ENCODE measurements at places on chromosomes 2 and 18. TPM values are rescaled to one million over a fixed set of nuclear protein-coding genes. Genes with fewer than 3 reads are reported as not detected.

OTOS gene
- total RNA-seq: not detected

DNA sequence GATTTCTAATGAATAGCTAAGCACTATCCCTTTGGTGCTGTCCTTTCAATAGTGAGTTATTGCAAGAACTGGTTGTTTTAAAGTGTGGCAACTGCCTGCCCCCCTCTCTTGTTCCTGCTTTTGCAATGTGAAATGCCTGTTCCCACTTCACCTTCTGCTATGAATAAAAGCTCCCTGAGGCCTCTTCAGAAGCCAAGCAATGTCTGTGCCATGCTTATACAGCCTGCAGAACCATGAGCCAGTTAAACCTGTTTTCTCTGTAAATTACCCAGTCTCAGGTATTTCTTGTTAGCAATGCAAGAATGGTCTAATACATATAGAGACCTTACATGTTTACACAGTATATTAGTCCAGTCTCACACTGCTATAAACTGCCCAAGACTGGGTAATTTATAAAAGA lies 15.0 kb upstream of the METTL21A start:
- H3K27ac ChIP-seq: no peak overlapping the region
- H3K36me3 ChIP-seq: no peaks in the 10 kb centered on the region
- no peak overlapping the region for H3K4me3 ChIP-seq
- no peaks in the 10 kb centered on the region for H3K27me3 ChIP-seq
- no peaks in the 10 kb centered on the region for H3K4me1 ChIP-seq

CNGA3 gene
- not detected for total RNA-seq

OST4 gene
- 269 TPM for total RNA-seq

GRCh38 chr2:767440-767839 lies 90.2 kb upstream of the TMEM18 start:
- no peak for DNase-seq
- no peaks in the 10 kb centered on the region for H3K27me3 ChIP-seq
- H3K36me3 ChIP-seq: no peaks in the 10 kb centered on the region
- no peaks in the 10 kb centered on the region for H3K4me1 ChIP-seq

SERPINB11 gene
- 8.6 TPM for total RNA-seq

CHRND gene
- total RNA-seq: not detected

ASIC4 gene
- total RNA-seq: not detected

- H3K4me3 ChIP-seq: no peak overlapping the region
- no peaks in the 10 kb centered on the region for H3K27me3 ChIP-seq
- H3K27ac ChIP-seq: no peak overlapping the region
- DNase-seq: no peak
These were observed 1658.1 kb downstream of the LRP1B start for GRCh38 chr2:140472676-140473075.

- H3K36me3 ChIP-seq: no peaks in the 10 kb centered on the region
- H3K27ac ChIP-seq: no peak overlapping the region
- no peaks in the 10 kb centered on the region for H3K27me3 ChIP-seq
- H3K4me3 ChIP-seq: no peak overlapping the region
These were observed 68.3 kb upstream of the ZNF521 start for GRCh38 chr18:25420077-25420825.

- no peak overlapping the region for H3K27ac ChIP-seq
- H3K27me3 ChIP-seq: no peaks in the 10 kb centered on the region
- no peaks in the 10 kb centered on the region for H3K4me1 ChIP-seq
- DNase-seq: no peak
- no peak overlapping the region for H3K4me3 ChIP-seq
- H3K36me3 ChIP-seq: no peaks in the 10 kb centered on the region
These were observed 304.1 kb downstream of the NRXN1 start for GRCh38 chr2:50727636-50728339.

DNAH7 gene
- 0.49 TPM for total RNA-seq

DNA sequence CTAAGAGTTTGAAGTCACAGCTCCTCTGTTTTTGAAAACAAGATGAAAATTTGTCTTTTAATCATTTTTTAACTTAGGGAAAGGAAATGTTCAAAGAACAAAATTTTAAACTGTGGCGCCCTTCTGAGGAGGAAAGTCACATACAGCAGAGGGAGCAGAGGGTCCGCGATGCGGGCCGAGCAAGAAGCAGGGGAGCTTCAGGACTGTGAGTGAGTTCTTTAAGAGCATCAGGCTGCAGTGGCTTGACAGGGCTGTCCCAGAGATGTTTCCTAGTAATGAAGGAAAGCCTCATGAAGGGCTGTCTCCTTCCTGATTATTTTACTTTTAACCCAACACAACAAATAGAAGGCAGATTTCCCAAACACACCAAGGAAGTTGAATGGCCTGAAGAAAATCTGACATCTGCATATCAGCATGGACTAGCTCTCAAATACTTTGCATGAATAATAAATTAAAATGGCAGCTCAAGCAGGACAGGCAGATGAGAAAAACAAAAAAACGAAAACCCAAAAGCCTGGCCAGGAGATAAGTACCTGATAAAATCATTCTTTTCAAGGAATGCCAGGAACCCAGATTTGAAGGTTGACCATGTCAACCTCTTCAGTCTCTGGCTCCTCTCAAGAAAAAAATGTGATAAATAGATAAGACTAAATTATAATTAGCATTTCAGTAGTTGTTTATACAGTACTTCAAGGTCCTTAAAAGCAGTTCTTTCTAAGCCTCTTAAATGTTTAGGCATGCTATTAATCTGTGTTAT lies 60.8 kb downstream of the SLC40A1 start:
- H3K4me1 ChIP-seq: no peaks in the 10 kb centered on the region
- H3K27ac ChIP-seq: no peak overlapping the region
- DNase-seq: no peak

TTN gene
- total RNA-seq: 2.0 TPM

RESP18 gene
- not detected for total RNA-seq

- DNase-seq: no peak
- H3K27me3 ChIP-seq: no peaks in the 10 kb centered on the region
- no peaks in the 10 kb centered on the region for H3K4me1 ChIP-seq
- no peak overlapping the region for H3K27ac ChIP-seq
- H3K36me3 ChIP-seq: no peaks in the 10 kb centered on the region
These were observed 690.6 kb upstream of the SLC8A1 start for GRCh38 chr2:41142478-41142877.

G6PC2 gene
- total RNA-seq: not detected

- no peaks in the 10 kb centered on the region for H3K36me3 ChIP-seq
- H3K4me1 ChIP-seq: peaks cover 9% of the 10 kb centered on the region
These were observed 174.8 kb upstream of the ARL4C start for GRCh38 chr2:234671716-234672115.

GRCh38 chr2:196291873-196292800 lies 120.8 kb upstream of the STK17B start:
- no peak for DNase-seq
- no peaks in the 10 kb centered on the region for H3K27me3 ChIP-seq
- H3K36me3 ChIP-seq: no peaks in the 10 kb centered on the region

DSG1 gene
- total RNA-seq: 122 TPM

NPHP1 gene
- 4.9 TPM for total RNA-seq

DNA sequence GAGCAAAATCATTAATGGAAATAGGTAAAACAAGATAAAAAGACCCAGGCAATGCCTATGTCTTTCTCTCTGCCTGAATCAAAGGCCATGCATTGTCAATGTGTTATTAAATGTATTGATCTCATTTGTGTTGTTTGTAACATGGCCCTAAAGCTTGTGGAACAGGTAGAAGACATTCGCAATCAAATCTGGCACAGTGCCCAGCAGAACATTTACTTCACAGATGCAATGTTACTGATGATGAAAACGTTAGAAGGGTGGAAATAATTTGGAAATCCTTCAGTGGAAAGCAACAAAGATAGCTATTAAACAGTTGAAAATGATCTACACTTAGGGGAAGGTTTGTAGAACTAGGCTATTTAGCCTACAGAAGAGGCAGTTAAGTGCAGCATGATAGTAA lies 368.2 kb downstream of the EPHA4 start:
- H3K36me3 ChIP-seq: no peaks in the 10 kb centered on the region
- no peak overlapping the region for H3K4me3 ChIP-seq
- H3K27ac ChIP-seq: no peak overlapping the region
- no peaks in the 10 kb centered on the region for H3K27me3 ChIP-seq
- no peaks in the 10 kb centered on the region for H3K4me1 ChIP-seq

DNA sequence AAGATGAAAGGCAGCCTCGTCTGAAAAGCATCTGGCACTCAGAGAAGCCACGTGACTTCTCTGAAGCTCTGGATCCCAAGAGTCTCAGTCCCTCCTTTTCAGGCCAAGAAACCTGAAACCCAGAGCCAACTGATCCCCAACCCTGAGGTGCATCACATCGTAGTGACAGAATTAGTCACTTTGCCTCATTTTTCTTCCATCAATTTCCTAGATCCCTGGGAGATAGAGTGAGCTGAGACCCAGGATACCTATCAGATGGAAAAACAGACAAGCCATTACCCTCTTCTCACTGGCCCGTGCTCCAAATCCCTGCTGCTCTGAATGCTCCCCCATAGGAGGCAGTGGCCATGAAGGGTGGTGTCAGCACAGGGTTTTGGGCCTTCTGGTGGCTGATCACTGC lies 113.1 kb downstream of the ALK start:
- no peaks in the 10 kb centered on the region for H3K36me3 ChIP-seq
- no peaks in the 10 kb centered on the region for H3K4me1 ChIP-seq
- H3K4me3 ChIP-seq: no peak overlapping the region
- no peaks in the 10 kb centered on the region for H3K27me3 ChIP-seq

GRCh38 chr2:157173740-157174184 lies 83.7 kb upstream of the GALNT5 start:
- DNase-seq: no peak
- no peaks in the 10 kb centered on the region for H3K36me3 ChIP-seq
- peak overlapping the region; percentile 37 for H3K27ac ChIP-seq
- no peak overlapping the region for H3K4me3 ChIP-seq
